ENCODE measurements at places on chromosomes 6 and 20. TPM values are rescaled to one million over a fixed set of nuclear protein-coding genes. Genes with fewer than 3 reads are reported as not detected.

The SLC2A10 gene
- 2.4 TPM for total RNA-seq

The SAMD5 gene
- total RNA-seq, result under 0.01 TPM

The HLA-DOA gene
- total RNA-seq, result 1.4 TPM

The OXT gene
- not detected for total RNA-seq

The ASXL1 gene
- total RNA-seq, result 21.0 TPM

- no peak for DNase-seq
Observed at GRCh38 chr6:28983838-28984237, 21.3 kb downstream of the ZNF311 start.

DNA sequence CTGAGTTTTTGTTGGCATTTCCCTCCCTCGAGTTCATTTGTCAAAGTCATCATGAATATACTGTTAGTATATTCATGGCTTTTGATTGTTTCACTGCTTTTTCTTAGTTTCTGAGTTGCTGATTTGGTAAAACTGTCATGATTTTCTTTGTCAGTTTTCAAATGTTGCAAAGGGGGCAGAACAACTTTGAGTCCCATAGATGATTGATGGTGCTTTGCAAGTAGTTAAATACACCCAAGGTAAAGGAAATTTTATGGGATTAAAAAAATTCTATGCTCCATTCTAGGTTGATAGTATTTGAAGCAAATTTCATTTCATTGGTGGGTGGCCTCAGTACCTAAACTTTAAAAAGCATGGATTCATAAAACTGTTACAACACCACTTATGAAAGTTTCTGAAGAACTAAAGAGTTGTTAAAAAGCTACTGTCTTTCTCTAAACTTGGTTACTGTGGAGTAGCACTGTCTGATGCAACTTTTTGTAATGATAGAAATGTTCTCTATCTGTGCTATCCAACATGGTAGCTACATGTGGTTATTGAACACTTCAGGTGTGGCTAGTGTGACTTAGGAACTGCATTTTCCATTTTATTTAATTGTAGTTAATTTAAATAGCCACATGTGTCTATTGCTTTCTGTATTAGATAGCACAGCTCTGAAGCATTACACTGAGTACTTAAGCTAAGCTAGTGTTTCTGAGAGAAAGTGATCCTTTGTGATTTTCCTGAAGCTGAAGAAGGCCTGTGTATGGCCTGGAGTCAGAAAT lies 153.6 kb downstream of the ZFAND3 start:
- no peak for DNase-seq

- peak; percentile 43 for DNase-seq
Observed at GRCh38 chr6:164184410-164184809, 769.9 kb downstream of the QKI start.

Data from G401 (cell line).